ENCODE measurements at places on chromosomes 7 and 10.
A peak's percentile ranks its signal among the peaks of the same experiment; 100 is the strongest.

DNA sequence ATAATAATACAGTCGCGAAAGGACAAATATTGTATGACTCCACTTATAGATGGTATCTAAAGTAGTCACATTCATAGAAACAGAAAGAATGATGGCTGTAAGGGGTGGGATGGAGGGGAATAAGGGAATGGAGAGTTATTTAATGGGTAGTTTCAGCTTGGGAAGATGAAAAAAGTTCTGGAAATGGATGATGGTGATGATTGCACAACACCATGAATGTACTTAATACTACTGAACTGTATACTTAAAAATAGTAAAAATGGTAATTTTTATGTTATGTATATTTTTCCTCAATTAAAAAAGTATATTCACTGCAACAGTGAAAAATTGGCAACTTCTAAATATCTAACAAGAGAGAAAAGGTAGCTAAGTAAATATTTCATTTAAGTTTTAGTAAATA lies 265.8 kb downstream of the EXOC4 start:
- no peak for DNase-seq

- no peak for DNase-seq
Observed at GRCh38 chr10:128867819-128868218, 599.2 kb upstream of the MGMT start.

- DNase-seq = no peak
Observed at GRCh38 chr10:86355571-86356038, 11.0 kb downstream of the GRID1 start.

DNA sequence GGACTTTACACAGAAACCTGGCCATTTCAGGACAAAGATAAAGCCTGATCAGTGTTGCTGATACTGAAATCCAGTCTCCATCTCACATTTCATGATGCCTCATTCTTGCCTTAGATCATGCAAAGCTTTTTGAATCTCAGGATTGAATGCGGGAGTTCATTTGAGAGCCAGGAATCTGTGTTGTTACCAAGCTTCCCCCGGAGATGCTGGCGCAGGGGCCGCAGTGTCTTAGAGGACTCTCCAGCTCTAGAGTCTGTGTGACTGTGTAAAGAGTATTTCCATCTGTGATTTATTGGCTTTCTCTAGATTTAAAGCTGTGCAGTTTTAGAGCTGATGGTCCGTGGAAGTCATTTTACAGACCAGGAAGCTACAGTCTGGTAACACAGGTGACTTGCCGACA lies 32.0 kb downstream of the LMTK2 start:
- no peak for DNase-seq

DNA sequence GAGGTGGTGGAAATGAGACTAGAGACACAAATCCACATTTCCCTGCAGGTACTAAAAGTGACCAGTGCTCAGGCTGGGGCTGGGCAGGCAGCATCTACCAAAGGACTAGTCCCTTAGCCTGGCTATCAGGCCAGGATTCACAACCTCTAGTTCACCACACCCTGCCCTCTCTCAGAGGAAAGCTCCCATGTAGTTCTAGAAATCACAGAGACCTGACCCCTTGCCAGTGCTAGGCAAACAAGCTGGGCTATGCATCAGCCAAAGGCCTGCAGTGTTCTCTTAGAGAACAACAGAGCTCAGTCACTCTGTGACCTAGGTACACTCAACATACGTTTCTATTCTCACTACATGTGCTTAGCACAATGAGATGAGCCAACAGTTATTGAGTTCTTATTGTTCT lies 26.7 kb upstream of the LRRC4 start:
- DNase-seq = no peak

- DNase-seq = no peak
Observed at GRCh38 chr7:105885387-105886111, 9.2 kb upstream of the ATXN7L1 start.

DNA sequence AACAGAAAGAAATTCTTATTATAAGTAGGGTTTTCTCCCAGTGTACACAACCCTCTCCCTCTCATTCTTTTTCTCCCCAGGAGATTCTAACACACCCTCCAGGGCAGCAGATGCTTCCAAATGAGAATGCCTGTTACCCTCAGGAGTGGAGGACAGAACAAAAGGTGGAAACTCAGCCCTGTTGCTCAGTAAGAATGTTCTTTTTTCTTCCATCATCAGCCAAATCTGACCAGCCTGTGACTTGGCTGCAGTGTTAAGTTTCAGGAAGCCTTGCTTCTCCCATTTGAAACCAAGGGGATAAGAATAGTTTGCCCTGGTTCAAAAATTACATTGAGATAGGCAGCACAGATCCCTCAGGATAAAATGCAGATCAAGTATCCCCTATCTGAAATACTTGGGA lies 77.5 kb upstream of the EEPD1 start:
- DNase-seq = no peak

- no peak for DNase-seq
Observed at GRCh38 chr10:14560274-14560673, 214.4 kb downstream of the FAM107B start.

- no peak for DNase-seq
Observed at GRCh38 chr10:132056663-132057062, 9.1 kb upstream of the JAKMIP3 start.

GRCh38 chr7:91357379-91357778 lies 93.1 kb downstream of the FZD1 start:
- no peak for DNase-seq

DNA sequence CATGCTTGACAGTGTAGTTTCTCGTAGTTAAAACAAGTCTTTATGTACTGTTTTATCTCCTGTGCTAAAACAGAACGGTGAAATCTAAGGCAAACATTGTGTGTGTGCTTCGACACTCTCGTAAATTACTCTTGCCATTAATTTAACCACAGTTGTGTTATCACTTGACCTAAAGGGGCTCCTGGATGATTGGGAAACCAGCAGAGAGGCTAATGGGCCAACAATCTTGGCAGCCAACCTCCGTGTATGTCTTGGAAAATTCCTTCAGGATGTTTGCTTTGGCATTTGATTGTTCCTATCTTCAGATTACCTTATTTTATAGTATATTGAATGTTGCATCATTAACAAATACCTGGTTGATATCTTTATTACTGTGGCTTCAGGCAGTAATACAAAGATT lies 409.5 kb downstream of the SDK1 start:
- no peak for DNase-seq

DNA sequence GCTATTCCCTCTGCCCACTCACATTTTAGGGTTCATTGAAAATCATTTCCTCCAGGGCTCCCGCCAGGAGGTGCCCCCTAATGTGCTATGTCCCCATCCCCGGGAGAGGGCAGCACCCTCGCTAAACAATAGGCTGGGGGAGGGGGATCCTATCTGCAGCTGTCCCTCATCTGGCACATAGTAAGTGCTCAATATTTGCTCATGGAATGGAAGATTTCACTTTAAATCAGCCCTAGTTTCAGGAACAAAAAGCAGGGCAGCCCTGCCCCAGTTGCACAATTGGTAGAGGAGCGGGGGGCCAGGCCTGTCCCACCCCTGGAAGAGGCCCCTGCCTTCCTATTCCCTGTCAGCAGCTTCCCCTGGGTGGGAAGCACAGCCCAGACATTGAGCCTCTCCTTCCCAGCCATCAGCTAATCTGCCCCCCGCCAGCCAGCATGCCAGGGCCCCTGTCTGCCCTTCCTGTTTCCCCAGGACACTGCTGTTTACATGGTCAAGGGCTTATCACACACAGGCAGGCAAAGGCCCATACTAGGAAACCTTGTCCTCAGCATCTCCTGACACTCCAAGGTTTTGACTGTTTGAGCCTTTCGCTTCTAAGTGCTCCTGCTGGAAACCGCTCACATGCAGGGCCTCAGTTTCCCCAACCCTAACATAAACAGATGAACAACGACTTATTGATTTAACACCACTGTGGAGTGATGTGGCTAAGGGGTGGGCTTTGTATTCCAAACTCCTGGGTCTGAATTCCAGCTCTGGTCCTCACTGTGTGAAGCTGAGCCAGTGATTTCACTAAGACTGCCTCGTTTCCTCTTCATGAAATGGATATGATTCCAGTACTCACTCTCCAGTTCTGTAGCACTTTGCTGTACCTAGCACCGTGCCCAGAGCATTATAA lies 130.7 kb upstream of the ZMIZ1 start:
- peak; percentile 60 for DNase-seq

GRCh38 chr7:50505553-50506210 lies 55.5 kb upstream of the FIGNL1 start:
- no peak for DNase-seq

DNA sequence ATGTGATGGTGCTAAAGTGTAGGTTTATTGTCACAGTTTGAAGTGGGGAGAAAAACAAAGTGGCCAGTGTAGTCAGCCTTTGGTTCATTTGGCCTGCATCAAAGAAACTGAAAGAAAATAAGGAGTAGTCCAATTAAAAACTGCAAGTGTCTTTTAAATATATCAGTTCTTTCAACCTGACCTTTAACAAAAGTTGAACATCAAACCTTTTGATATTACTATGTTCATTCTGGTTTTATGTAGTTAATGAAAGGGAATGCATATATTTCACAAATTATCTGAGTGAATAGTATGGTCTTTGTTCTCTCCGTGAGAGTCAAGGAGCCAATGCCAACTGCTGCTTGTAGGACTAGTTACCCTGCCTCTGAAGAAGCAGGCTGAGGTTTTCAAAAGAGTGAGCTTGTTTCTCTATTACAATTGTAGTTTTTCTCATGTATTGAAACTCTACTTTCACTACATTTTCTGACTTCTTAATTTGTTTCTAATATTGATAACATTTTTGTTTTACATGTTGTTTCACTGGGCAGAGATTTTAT lies 1160.8 kb upstream of the LRRTM3 start:
- DNase-seq = no peak

DNA sequence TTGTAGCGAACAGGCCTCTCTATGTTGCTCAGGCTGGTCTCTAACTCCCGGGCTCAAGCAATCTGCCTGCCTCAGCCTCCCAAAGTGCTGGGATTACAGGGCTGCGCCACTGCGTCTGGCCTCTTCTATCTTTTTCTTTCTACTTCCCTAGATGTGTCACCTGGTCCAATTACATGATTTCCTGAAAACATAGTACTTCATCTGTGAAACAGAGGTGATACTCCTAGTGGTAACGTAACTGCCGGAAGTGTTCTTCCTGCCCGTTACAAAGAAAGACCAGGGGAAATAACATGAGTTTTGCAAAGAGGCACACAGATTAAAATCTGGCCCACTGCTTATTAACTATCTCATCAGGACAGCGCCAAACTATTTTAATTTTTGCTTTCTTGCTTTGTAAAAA lies 18.4 kb upstream of the HGF start:
- DNase-seq = no peak

- no peak for DNase-seq
Observed at GRCh38 chr7:55575098-55575497, 2.8 kb upstream of the VOPP1 start.

GRCh38 chr10:77687621-77688020 lies 50.0 kb upstream of the KCNMA1 start:
- no peak for DNase-seq

DNA sequence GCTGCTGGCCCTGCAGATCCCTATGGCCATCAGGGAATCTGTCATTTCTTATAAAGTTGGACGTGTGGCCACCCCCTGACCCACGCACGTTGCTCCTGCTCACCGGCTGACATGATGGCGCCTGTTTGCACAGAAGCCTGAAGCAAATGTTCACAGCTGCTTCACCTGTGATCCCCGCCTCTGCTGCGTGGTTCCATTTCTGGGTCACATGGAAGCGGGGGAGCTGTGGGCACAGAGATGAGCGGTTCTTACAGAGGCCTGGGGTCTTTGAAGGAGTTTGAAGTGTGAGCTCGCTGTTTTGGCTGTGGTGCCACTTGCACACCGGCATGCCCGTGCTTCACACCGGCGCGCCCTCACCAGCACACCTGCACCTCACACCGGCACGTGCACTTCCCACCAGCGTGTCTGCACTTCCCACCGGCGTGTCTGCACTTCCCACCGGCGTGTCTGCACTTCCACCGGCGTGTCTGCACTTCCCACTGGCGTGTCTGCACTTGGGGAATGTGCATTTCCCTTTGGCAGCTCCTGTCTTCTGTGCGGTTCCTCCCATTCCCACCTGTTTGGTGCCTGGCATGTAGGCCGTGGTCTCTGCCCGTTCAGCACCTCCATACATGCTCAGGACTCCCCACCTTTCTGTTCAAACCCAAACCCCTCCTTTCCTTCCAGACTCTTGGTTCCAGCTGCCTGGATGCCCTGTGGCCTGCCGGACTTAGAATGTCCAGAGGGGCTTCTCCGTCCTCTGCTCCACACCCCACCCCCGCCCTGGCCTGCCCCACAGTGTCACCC lies 86.7 kb downstream of the INPP5A start:
- no peak for DNase-seq

GRCh38 chr7:137772748-137773147 lies 74.0 kb downstream of the DGKI start:
- no peak for DNase-seq

DNA sequence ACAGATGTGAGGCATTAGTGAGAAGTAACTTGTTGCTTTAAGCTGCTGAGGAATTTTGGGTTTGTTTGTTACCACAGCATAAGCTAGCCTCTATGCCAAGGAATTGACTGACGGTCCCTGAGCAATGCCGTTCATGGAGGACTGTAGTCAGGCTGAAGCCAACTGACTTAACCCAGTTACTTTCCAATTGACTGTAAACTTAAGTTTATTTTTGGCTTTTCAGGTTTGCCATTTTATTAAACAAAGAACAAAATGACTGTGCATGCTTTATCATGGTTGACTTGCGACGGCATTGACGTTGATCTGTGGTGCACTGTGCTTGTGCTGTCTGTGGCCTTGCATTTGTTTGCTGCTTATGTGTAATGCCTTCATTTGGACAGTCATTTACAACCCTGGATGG lies 53.5 kb downstream of the DNAJB9 start:
- DNase-seq = no peak

- no peak for DNase-seq
Observed at GRCh38 chr7:77631820-77632219, 64.4 kb upstream of the RSBN1L start.

DNA sequence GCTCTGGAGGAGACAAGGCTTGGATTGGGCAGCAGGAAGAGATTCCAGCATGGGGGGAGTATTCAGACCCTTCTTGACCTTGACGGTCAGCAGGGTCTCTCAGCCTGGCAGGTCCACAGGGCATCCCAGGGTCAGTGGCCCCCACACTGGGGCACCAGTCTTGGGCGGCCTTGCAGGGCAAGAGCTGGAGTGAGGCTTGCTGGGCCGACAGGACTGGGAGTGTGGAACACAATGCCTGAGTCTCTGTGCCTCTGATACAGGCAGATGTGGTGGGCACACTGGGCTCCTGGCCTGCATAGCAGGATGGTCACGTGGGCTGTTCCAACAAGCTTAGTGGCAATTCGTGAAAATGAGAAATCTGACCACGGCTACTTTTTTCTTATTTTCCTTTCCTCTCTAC lies 229.7 kb downstream of the TCERG1L start:
- no peak for DNase-seq

DNA sequence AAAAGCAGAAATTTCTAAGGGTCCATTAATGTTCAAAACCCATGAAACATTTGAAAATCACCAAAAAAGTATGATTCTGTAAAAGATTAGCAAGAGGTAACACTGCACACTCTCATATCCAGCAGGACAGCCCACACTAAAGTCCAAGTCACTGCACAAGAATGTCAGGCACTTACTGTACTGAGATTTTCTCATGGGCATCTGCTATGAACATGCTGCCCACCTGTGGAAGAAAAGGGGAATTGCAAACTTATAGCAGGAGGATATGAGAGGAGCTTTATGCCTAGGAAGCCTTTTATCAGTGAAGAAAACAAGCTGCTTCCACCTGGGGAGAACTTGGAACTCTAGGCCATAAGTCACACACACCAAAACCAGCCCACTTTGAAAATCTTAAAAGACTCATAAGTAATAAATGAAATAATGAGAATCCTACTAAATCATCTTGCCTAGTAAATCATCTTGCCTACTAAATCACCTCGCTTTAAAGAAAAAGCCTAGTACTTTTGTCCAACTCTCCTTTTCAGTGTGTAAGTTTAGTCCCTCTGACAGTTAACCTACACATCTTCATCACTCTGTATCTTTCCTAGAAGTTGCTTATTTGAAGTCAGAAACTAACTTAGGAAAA lies 46.1 kb downstream of the ARMH3 start:
- peak; percentile 44 for DNase-seq

Data from 8988T (cell line).